ENCODE measurements at places on chromosomes 7 and 10. TPM values are rescaled to one million over a fixed set of nuclear protein-coding genes. Genes with fewer than 3 reads are reported as not detected.

Gene EN2
- polyA plus RNA-seq: 0.24 TPM

Gene TSPAN33
- 8.4 TPM for polyA plus RNA-seq

Gene LRCH4
- polyA plus RNA-seq: 15.0 TPM

Gene CPED1
- polyA plus RNA-seq: 13.9 TPM

Gene SH2D4B
- not detected for polyA plus RNA-seq

Data from adrenal gland (tissue), 19 donors.